ENCODE measurements at places on chromosomes 16 and 17.

DNA sequence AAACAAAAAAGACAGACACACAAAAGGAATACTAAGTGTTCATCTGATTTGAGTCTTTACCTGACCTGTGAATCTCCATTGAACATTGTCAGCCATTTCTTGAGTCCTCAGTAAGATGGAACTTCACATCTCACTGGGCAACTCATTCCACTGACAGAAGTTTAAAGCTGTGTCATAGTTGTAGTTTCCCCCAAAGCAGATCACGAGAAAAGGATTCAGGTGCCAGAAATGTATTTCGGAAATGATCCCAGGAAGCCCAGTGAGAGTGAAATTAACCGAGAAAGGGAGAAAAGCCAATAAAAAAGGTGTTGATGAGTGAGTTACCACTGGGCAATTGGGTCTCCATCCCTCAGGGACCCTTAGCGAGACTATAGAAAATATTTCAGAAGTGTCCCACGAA lies 6.5 kb downstream of the CHD9 start:
- no peak for DNase-seq

GRCh38 chr17:39235555-39236449 lies 10.1 kb upstream of the STAC2 start:
- peak; percentile 52 for DNase-seq

DNA sequence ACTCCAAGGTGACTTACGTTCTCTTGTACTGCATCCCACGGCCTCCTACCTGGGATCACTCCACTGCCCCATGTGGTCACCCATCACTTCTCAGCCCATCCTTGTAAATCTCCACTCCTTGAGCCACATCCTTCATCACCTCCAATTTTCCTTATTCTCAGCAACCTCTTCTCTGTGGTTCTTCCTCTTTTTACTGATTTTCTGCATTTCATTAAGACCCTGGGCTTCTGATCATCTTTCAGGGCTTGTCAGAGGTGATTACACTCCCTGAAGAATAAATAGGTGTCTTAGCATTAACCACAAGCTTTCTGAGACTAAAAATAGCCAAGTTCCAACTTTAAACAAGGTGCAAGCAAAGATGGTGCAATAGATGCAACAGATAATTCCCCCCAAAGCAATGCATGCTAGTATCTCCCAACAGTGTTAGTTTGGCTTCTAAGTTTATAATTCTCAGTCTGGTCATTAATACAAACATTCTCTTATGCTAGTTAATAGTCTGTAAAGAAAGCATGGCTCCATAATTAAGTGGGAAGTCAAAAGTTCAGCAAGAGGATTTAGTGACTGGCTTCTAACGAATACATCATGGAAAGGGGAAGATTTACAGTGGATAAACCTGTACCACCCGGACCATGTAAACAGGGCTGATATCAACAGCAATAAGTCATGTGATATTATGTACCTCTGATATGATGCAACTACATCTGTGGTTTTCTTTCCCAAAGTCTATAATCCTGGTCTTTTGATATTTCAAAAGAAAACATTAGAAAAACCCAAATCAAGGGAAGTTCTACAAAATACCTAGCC lies 47.4 kb upstream of the FOXJ1 start:
- DNase-seq = no peak

DNA sequence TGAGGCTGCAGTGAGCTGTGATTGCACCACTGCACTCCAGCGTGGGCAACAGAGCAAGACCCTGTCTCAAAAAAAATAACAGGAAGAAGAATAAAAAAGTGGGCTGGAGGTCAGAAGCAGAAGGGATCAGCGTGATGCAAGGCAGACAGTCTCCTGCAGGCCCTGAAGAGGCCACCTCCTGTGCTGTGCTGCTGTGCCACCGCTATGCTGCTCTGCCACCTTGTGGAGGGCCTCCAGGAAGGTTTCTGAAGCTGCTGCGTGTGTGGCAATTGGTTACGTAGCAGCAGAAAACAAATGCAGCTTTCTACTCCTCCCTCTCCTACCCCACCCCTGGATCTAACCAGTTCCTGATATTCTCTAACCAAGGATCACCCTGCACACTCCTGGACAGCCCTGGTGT lies 815.5 kb downstream of the KCNJ18 start:
- no peak for DNase-seq

GRCh38 chr16:21645261-21645721 lies 7.1 kb downstream of the IGSF6 start:
- no peak for DNase-seq

GRCh38 chr17:49990921-49991320 lies 4.1 kb downstream of the DLX3 start:
- no peak for DNase-seq

DNA sequence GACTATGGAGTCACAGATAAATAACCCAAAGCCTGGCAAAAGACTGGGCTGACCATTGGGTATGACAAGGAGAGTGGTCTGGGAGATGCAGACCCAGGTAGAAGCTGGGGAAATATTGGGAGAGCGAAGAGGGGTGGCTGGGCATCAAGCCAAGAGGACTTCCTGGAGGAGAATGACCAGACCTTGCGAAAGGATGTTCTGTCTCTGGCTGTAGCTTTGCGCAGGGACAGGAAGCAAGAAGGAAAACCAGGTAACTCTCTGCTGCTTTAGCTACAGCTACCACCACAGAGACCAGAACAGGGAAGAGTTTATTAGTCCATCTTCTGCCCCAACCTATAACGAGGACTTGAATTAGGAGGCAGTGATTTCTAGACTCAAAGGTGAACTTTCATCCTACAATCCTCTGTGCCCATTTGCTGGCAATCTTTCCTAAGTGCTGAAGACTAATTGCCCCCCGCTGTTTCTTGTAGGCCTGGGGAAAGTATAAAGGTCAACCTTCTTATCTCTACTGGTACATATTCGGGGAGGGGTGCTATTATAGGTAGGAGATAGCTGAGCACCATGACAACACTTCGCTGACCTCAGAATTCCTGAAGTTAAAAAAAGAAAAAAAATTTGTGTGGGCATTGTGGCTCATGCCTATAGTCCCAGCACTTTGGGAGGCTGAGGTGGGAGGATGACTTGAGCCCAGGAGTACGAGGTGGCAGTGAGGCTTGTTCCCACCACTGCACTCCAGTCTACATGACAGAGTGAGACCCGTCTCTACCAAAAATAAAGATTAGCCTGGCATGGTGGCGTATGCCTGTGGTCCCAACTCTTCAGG lies 19.1 kb upstream of the KIFC3 start:
- DNase-seq = no peak

DNA sequence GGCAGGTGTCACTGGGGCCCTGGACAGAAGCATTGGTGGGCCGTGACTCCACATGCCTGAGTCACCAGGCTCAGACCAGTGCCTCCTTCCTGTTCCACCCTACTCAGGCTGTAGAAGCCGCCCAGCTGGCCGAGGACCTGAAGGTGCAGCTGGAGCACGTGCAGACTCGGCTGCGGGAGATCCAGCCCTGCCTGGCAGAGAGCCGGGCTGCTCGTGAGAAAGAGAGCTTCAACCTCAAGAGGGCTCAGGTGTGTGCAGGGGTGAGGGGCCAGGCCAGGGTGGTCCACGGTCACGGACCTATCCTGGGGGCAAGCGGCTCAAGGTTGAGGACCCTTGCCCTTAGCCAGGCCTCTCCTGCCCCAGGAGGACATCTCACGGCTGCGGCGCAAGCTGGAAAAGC lies 9.6 kb downstream of the RNF40 start:
- DNase-seq = no peak

DNA sequence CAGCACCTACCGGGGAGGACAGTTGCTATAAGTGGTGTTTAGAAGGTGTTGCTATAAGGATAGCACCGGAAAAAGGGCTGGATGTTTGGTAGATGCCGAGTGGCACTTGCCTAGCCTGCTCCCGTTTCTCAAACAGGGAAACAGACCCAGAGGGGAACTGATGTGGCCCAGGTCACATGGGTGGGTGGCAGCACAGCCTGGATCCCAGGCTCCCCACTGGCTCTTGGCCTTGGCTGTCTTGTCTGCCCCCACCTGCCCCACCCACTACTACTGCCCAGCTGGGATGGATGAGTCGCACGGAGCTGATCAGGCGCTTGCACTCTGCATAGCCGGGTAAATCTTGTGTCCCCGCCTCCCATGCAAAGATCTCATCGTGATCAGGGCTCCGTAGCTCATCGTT lies 7.2 kb downstream of the SMTNL2 start:
- no peak for DNase-seq

DNA sequence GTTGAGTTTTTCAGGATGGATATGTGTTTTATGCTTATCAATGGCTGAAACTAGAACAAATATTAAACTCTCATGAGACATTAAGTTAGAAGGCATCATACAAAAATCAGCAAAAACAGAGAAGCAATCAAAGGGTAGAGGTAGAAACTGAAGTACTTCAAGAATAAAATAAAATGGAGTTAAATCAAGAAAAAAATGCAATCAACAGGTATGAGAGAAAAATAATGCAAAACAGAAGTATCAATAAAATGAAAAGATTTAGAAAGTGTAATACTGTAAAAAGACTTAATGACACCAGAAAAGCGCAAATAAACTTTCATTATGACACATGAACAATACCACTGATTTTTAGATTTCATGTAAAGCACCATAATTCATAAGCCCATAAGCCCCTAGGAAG lies 112.3 kb downstream of the SKAP1 start:
- DNase-seq = no peak

GRCh38 chr16:22814711-22815105 lies 746 bp downstream of the HS3ST2 start:
- no peak for DNase-seq

DNA sequence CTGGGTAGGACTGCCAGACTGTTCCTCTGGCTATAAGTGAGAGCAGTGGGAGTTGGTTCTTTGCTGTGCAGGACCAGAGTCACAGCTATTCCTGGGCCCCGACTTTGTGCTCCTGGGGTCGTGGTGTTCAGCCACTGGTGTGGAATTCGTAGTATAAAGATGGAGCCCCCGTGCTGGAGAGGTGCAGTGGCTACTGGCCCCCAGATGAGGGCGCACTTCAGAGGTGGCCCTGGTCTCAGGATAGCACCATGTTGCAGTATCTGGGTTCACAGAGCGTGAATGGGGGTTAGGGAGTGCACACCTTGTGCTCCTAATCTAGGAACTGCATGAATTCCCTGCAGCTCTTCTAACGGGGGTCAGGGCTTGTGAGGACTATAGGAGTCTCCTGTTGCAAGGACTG lies 21.1 kb downstream of the TANC2 start:
- no peak for DNase-seq

DNA sequence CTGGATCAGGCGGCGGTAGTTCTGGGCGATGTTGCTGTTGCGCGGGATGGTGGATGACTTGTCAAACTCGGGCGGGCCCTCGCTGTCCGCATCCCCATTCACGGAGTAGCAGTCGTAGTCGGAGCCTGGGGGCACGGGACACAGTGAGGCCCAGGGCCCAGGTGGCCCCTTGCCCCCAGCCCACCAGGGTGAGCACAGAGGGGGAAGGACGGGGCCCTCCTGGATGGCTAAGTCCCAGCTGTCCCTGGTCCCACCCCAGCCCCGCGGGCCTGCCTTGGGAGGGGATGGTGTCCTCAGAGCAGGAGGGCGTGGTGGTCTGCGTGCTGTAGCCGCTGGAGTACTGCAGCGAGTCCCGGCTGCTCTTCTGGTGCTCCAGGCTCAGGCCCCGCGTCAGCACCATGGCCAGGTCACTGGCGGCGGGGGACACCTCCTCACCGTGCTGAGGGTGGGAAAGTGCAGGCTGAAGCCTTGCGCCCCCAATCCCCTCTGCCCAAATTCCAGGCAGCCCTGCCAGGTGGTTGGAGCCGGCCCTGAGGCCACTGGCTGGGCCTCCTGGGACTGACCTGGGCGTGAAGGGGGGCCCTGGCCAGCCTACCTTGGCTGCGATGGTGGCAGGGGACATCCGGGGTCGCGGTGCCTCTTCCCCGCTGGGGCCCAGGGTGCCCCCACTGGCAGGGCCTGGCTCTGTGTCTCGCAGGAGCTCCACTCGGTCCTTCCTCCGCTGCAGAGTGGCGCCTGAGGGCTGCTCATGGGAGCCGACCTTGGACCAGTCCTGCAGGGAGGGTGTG lies 18.2 kb downstream of the IL34 start:
- DNase-seq = no peak

DNA sequence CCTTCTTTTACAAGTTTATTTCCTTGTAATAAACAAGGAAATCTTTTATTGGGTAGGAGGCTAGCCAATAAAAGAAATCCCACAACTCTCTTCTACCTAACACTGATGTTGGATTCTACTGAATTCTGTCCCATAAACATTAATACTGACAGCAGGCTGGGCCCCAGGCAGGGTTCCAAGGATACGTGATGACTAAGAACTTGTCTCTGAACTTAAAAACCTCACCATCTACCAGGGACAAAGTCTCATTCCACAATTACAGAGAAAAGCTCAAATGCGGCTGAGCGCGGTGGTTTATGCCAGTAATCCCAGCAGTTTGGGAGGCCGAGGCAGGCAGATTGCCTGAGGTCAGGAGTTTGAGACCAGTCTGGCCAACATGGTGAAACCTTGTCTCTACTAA lies 64.9 kb downstream of the ARHGAP17 start:
- DNase-seq = peak; percentile 10

DNA sequence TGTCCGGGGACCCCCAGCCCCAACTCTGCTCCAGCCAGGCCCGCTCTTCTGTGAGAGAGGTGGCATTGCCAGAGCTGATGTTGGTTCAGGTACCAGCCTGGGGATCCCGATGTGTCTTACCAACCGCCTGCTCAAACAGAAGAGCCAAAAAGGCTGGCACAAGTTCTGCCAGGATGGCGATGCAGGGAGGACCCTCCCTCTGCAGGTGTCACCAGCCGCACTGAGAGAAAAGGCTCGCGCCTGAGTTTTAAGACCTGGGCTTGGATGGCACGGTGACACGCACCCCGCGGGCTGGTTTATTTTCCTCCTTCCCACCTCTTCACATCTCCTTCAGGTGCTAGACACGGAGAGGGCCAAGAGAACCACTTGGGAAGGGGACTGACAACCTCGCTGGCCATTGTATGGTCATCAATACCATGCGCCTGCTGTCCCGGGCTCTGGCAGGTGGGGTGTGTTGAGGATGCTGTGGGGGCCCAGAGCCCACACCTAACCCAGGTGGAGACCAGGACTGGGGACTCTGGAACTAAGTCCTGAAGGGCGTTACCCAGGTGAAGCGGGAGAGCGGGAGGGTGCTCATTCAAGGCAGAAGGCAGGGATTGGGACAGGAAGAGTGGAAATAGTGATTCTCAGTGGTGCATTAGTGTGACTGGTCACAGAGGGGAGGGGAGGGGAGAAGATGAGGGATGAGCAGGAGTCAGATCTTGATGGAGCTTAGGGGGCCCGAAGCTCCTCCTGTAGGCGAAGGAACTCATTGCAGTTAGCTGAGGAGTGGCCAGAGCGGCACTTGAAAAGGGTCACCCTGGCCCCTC lies 16.3 kb downstream of the FOXJ1 start:
- no peak for DNase-seq

- DNase-seq = no peak
Measured at GRCh38 chr17:7336240-7337175, at the start of gene ACAP1. Gene ACAP1 (plus strand): TSS chr17:7336529. CDS start chr17:7336735, 206 bp downstream.
